Globus pallidus (tissue), 1 donor: ENCODE measurements at places on chromosomes 7 and 10.

DNA sequence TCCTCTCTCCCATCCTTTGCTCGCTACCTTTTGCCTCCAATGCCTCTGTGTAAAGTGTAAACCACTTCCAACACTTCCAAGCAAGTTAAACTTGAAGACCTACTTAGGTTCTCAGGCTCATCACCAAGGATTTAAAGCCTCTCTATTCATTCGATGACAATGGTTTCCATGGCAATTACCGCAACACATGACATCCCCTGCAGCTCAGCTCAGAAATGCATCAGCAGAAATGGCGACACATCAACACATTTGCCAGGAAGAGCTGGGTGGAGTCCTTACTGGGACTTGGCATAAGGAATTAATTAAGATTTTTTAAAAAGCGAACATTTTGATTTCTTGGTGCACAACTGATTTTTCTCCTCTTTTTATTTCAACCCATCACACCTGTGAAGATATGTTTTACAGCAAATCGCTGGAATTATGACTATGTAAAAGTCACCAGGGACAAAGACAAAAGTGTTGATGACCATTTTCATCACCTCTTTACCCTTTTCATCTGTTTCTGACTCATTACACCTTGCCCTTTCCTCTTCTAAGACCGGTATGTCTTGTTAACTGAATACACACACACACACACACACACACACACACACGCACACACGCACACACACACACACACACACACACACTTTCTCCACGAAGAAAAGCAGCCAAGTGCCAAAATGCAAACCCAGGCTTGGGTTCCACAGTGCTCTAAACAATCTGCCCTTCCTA, 453.4 kb upstream of the CELF2 start:
- no peak for DNase-seq

DNA sequence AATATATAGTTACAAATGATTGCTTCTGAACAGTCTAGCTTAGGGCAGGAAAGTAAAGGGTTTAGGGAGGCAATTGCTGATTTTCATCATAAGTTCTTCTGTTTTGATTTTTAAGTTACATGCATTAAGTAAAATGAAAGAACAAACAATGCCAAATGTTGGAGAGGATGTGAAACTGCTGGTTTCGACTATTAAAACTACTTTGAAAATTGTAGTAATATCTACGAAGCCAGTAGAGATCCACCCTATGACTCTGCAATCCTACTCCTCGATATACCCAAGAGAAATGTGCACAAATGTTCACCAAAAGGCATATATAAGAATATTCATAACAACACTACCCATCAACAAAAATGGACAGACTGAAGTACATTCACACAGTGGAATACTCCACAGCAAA, 24.3 kb downstream of the PDZD8 start:
- no peak for DNase-seq

DNA sequence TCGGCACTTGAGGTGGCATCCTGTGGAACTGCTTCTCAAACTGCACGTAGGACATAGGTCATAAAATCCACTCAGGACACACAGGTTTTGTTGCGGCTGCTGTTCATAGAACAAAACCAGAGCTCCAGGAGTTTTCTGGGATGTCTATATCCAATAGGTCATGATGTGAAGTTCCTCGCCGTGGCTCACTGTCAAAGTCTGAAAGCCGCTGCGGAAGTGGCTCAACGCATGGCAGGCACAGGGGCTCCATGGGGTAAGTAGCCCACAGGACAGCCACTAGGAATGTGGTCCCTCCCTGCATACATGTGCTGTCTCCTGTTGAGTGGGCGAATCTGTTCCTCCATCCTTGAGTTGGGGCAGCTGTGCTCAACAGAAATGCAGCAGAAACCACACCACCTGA, 72.2 kb downstream of the PRKAG2 start:
- no peak for DNase-seq

DNA sequence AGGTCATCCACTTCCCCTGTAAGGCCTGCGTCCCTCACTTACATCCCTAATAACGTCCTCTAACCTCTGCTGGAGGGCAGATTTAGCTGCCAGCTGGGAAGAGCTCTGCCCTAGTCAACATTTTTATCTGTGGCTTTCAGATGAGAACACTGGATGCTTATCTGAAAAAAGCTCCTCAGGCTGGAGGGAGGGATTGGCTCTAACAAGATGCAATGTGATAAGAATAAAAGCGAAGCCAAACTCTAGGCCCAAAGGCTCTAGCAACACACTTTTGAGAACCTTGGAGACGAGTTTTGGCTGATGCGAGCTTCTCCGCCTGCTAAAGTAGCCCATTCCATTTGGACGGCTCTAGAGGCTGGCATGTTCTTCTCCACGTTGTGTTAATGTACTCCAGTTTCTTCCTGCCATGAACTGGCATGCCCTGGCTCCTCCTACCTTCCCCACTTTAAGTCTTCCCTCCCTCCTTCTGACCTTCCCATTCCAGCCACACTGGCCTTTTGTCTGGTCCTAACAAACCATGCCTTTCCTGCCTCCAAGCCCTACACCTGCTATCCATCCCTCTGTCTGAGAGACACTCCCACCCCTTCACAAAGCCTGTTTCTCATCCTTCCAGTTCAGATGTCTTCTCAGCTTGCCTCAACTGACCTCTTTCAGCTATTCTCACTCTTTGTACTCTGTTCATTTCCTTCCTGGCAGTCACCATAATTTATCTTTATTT, 62.5 kb upstream of the ATRNL1 start:
- DNase-seq, result no peak

DNA sequence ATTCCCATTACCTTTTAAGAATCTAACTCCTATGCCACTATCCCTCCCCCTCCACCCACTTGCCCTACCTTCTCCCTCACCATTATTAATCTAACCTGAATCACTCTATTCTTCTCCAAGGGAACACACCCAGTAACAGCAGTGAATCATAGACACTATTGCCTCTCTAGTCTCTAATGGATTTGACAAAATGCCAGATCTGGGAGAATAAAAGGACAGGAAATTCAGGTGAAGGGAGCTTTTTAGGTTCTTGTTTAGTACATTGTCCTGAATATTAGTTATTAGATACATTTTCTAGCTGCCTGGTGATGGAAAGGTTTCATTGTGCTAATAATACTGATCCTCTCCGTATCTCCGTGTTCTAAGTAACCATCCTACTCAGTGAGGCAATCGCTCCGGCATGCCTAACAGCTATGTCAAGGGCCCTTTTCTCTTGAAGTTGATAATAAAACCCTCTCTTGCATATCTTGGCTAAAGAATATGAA, 4.1 kb upstream of the SFR1 start:
- no peak for DNase-seq

DNA sequence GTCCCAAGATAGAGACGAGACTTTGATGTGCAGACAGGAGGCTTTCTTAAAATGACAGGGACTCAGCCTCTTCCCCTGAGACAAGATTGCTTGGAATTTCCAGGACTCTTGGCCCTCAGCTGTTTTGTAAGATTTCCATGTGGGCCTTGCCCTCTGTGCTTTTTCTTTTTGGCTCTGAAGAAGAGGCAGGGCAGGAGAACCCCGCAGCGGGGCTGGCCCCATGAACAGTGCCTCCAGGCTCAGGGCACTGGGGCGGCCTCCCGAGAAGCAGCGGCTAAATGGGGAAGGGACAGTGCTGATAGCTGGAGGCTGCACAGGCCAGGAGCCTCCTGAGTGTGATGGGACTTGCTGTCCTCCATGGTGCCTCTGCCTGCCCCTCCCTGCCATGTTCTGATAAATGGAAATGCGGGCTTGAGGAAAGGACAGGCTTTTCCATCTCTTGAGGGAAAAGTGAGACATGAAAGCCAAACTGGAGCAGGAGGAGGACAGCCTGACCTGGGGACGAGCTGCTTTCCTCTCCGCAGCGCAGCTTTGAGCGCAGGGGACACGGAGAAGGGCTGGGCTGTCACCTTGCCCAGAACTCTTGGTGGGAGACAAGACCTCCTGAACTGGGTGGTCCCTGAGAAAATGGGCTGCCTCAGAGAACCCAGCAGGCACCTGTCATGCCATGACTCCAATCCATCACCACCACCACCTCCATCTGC, 12.1 kb downstream of the SAP25 start:
- DNase-seq, result no peak

DNA sequence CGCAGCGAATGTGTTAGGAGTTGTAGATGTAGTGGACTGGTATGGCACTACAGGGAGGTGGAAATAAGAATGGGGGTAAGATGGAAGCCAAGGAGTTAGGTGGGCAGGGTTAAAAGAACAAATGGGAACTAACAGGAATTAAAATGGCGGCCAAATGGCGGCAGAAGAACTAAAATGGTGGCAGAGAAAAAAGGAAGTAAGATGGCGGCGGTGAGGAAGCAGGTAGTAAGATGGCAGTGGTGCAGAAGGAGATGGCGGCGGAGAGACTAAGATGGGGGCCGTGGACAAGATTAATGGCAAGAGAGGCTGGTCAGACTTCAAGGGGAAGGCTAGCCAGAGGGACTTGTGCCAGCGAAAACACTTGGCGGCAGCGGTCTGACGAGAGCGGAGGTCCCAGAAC, 44.5 kb downstream of the ZNF138 start:
- DNase-seq, result no peak

DNA sequence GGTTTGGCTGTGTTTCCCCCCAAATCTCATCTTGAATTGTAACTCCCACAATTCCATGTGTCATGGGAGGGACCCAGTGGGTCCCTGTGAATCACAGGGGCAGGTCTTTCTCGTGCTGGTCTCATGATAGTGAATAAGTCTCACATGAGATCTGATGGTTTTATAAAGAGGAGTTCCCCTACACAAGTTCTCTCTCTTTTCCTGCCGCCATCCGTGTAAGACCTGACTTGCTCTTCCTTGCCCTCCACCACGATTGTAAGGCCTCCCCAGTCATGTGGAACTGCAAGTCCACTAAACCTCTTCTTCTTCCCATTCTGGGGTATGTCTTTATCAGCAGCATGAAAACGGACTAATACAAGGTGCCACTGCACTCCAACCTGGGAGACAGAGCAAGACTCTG, 329.2 kb downstream of the TNS3 start:
- DNase-seq, result no peak

- no peak for DNase-seq
Measured at GRCh38 chr10:7635408-7636125, 31.2 kb downstream of the ITIH5 start.

DNA sequence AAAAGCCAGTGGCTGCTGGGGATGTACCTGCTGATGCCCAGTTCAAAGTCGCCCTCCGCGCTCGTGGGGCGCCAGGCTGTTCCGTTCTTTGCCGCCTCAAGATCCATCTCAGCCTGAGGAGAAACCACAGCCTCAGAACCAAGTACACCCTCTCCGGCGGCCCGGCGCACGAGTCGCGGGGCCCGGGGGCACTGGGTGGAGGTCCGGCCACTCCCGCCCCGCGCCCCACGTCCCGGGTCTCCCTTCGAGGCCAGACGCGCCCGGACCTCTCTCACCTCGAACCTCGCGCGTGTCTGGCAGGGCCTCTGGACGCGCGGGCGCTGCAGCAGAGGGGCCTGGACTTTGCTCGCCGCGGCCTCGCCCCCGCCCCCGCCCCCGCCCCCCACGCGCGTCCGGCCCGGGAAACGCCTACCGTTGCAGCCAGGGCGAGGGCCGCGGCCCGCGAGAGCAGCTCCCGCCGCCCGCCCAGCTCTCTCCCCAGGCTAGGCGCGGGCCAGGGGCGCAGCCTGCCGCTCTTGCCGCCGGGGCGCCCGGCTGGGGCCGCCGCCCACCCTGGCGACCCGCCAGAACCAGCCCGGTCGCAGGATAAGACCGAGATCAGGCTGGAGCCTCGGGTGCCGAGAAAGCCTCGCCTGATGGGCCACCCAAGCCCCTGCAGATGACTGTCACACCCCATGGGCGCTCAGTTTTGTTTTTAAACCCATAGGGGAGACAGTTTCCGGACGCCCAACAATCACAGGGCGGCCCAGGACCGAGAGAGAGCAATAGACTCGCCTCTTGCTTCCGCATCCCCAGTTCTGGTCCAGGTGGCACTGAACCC, at the start of gene ABCB4:
Gene ABCB4 (minus strand): TSS at position 322 of the 820 bp plus-strand sequence. CDS start 215 bp downstream, at position 107.
- no peak for DNase-seq

GRCh38 chr10:87523731-87524130, 19.0 kb downstream of the MINPP1 start:
- DNase-seq, result no peak
